ENCODE measurements at places on chromosomes 1 and 21.
A peak's percentile ranks its signal among the peaks of the same experiment; 100 is the strongest.

GRCh38 chr21:45607909-45608295 is 35.6 kb upstream of the PCBP3 start:
- DNase-seq = no peak

- DNase-seq = no peak
Measured at GRCh38 chr21:35646606-35647005, 413.7 kb downstream of the SETD4 start.

DNA sequence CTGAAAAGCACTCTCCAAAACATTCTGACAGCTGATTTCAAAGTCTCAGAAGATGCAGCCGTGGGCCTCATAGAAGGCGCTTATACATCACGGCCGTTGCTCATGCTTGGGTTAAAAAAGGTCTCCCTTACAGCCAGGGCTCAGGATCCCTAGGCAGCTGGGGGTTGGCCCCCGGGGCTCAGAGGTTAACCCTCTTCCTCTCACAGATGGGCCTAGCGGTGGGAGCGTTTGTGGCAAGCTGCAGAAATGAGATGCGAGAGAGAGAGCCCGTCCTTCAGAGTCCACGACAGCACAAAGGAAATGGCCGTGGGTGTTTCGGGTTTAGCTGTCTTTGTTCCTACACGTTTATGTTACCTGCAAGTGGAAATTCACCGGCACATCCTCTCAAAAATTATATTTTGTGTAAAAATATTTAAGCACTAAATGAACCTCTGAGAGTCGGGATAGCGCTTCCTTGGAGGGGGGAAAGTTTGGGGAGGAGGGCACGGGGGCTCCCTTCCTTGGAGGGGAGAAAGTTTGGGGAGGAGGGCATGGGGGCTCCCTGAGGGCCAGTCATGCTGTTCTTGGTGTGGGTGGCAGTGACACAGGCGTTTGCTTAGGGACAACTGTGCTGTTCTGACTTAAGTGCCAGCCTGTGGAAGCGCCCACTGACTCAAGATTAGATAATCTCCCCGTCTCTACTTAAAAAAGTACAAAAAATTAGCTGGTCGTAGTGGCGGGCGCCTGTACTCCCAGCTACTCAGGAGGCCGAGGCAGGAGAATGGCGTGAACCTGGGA is 20.5 kb upstream of the PRDM15 start:
- DNase-seq = no peak

DNA sequence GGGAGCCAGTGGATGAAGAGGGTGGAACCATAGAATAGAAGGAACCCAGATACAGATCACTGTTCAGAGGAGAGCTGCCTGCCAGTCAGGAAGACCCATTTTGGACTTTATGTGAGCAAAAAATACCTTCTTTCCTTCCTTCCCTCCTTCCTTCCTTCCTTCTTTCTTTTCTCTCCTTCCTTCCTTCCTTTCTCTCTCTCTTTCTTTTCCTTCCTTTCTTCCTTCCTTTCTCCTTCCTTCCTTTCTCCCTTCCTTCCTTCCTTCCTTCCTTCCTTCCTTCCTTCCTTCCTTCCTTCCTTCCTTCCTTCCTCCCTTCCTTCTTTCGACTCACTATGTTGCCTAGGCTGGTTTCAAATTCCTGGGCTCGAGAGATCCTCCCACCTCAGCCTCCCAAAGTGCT is 22.1 kb upstream of the FMOD start:
- no peak for DNase-seq

DNA sequence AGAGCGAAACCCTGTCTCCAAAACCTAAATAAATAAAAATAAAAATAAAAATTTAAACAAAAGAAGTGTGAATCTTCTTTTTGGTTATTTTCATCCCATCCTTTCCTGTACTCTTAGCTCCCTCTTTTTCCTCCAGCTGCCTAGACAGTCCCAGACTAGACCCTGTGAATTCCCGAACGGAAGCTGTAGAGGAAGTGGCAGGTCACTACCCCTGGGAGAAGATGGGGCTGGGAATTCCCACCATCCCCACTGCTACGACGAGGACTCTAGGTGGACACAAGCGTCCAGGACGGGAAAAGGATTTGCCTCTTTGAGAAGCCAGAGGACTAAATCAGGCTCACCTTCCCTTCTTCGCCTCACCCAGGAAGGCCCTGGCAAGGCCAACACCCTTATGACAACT is 12.6 kb downstream of the RHBDL2 start:
- DNase-seq = no peak

DNA sequence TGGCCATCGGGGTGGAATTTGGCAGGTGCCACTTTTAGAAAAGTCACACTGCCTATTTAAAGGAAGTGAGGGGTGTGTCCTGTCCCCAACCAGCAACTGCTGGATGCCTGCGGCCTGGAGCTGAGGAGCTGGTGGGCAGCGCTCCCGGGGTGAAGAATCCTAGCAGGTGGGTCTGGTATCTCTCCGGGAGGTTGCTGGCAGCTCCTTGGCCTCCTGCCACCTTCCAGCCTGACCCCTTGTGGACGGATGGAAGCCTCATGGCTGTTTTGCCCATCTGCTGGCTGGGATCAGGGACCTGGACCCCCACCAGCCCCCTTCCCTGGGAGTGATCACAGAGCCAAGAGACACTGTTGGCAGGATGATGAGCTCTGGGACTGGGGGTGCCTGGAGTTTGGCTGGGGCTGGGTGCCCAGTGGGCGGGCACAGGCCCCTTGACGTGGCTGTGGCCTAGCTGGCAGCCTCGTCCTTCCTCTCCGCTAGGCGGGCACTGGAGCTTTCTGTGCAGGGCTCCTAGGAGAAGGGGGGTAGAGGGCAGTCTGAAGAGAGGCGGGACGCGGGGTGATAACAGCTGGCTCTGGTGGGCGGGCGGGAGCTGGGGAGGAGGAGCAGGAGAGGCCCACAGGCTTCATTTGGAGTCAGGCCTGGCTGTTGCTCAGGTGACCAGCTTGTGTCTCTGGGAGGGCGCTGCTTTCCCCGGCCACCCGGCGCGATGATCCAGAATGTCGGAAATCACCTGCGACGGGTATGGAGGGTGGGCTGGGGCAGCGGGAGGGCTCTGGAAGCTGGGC is at the start of gene ACOT11:
Gene ACOT11, plus strand, starts transcription at position 628 of the 788 bp plus-strand sequence. Its CDS starts 82 bp downstream, at position 710.
- DNase-seq = peak; percentile 7

- no peak for DNase-seq
Measured at GRCh38 chr21:43967981-43968380, 44.1 kb upstream of the TRAPPC10 start.

DNA sequence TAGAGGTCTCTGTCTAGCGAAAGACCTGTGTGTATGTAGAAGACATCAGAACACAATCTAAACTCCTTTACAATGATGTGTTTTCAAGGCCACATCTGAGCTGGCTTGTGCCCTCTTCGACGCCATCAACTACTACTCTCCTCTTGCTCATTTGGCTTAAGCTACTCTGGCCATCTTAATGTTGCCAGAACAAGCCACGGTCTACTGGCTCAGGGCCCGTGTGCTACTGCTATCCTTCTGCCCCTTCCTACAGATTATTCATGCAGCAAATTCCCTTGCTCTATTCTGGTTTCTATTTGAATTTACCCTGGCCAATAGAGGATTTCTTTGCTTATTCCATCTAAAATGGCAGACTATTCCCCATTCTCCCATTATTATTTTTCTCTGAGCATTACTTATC is 121.7 kb downstream of the ZZZ3 start:
- DNase-seq = no peak

GRCh38 chr1:153801786-153802697 is 26.8 kb downstream of the SLC27A3 start:
- no peak for DNase-seq

GRCh38 chr1:75668813-75669212 is 55.7 kb upstream of the ACADM start:
- DNase-seq = no peak

DNA sequence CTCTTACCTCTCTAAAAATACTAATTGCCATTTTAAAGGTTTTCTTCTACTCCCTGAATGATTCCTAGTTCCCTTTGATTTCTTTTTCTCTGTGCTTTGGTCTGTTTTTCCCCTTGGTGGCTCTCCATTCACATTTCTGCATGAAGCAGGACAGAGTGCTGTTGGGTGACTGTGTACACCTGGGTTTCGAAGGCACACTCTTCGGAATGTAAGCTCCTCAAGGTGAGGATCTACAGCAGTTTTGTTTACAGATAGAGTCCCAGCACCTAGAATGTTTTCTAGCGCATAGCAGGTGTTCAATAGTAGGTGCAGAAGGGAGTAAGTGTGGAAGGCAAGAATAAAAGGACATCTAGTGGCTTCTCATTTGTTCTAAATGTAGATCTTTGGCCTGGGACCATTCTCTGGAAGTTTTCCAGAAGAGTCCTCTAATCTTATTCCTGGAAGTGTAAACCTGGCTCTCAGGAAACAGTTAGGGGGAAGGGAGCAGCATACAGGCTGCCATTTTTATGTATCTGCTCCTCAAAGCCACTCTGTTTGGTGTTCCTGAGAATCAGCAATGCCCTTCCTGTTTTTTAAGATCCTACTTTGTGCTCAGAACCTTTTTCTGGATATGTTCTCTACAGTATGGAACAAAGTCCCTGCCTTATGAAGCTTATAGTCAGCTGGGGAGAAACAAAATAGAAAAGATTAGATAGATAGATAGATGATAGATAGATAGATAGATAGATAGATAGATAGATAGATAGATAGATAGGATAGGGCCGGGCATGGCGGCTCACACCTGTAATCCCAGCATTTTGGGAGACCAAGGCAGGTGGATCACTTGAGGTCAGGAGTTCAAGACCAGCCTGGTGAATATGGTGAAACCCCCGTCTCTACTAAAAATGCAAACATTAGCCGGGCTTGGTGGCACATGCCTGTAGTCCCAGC is 22.8 kb upstream of the EFNA1 start:
- no peak for DNase-seq

DNA sequence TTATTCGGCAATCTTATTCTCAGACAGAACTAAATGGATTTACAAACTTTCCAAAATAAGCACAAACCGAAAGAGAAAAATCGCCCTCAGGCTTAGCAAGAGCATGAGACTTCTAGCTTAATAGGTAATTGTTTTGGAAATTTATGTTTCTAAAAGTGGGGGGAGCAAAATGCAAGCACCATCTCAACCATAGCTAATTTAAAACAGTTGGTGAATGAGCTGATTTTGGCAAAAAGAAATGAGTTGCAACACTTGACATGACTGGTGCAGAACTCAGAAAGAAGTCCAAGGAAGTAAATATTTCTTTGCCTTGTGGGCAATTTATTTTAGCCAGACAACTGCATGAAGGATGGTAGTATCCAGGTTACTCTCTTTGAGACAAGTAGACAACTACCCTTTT is 71.5 kb upstream of the PTGFR start:
- no peak for DNase-seq

- no peak for DNase-seq
Measured at GRCh38 chr1:156504438-156504813, 3.9 kb upstream of the MEF2D start.

- no peak for DNase-seq
Measured at GRCh38 chr1:119293797-119294196, 74.8 kb upstream of the HAO2 start.

DNA sequence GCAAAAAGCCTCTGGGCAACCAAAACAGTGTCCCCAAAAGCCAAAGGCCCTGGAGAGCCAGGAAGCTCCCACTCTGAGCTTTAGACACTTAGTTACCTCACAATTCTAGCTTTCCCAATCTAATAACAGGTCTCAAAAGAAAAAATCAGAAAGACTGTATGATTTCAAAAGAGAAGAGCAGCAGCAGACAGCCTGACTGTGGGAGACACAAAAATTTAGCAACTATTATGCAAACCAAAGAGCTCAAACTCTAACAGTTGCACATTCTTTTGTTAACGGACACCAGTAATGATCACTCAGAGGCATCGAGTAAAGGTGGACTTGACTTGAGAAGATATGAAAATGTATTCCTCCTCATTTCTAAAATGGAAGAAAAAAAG is 160.1 kb downstream of the SLC45A1 start:
- DNase-seq = no peak

GRCh38 chr1:152543820-152544219 is 22.8 kb downstream of the LCE3E start:
- DNase-seq = no peak

GRCh38 chr1:1360506-1361169 is 2.3 kb upstream of the MXRA8 start:
- DNase-seq = peak; percentile 82

DNA sequence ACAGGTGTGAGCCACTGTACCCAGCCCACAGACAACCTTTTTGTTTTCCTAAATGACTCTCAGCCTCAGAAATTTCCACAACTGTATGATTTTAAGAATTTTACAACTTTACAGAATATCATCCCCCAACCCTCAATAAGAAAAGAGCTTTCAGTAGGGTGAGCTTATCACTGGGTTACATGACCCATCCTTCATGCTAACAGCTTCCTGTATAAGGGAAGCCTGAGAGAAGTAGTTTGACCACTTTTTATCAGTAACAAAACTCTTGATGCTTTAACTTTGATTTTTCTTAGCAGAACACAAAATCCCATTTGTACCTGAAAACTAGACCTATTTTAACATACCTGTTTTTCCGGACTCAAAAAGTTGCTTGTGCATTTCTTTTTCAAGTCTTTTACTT is 9.7 kb upstream of the MYBPHL start:
- no peak for DNase-seq

DNA sequence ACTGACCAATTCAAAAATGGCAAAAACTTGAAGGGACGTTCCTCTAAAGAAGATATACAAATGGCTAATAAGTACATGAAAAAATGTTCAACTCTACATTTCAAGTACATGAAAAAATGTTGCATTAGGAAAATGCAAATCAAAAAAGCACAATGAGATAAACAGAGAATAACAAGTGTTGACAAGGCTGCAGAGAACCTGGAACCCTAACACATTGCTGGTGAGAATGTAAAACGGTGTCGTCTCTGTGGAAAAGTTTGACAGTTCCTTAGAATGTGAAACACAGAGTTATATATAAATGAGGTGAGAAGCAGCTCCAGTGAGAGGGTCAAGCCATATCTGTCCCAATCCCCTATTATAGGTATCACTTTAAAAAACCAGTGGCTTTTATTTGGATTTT is 44.6 kb upstream of the RBM34 start:
- no peak for DNase-seq

GRCh38 chr21:31283025-31283424 is 61.0 kb downstream of the TIAM1 start:
- no peak for DNase-seq

DNA sequence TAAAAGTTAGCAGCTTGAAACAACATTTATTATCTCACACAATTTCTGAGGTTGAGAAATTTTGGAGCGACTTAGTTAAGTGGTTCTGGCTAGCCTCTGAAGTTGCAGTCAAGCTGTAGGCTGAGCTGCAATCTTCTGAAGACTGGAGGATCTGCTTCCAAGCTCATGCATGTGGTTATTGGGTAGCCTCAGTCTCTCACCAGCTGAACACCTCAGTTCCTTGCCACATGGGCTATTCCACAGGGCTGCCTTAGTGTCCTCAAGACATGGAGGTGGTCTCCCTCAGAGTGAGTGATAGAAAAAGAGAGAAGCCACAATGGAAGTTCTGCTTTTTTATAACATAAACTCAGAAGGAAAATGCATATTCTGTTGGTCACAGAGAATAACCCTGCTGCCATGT is 92.0 kb upstream of the CAMK1G start:
- no peak for DNase-seq

DNA sequence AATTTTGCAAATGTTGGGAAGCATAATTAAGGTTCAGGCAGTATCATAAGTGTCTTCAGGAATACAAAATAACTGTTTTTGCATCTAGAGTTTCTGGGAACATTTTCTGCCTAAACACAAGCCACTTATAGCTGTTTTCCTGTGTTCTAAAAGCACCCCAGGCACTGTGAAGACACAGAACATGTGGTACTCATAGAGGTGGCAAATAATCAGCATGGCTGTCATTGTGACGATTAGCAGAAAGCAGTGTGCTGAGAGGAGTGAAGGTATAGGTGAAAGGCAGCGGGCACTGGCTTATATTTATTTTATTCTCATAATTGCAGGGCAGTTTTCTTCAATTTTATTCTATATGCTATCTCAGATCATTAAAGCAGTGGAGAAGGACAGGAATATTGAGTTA is 119.6 kb downstream of the LRRC53 start:
- DNase-seq = no peak

- DNase-seq = no peak
Measured at GRCh38 chr1:233252441-233252840, 43.1 kb downstream of the PCNX2 start.

All from kidney epithelial cell (primary cell).